MM.1S (cell line): ENCODE measurements at places on chromosomes 3 and 15.

GRCh38 chr3:21729331-21729730 is 21.7 kb downstream of the ZNF385D start:
- DNase-seq = no peak

GRCh38 chr3:110296885-110297284 is 774.7 kb upstream of the NECTIN3 start:
- DNase-seq = no peak

DNA sequence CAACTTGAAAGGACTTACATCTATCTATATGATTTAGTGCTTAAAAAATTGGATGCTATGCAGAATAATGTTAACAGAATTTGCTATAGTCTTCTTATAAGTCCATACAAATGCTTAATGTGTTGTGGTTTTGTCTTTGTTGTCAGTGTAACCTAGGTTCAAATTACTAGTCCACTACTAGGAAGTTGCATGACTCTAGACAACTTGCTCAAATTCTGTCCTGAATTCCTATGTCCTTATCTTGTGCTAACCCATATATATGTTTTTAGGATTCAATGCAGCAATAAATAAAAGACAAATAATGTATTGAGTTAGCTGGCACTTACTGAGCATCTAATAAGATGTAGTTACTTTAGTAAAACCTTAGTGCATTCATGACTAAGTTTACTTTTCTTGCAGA is 276.5 kb upstream of the KCNMB2 start:
- DNase-seq = no peak

- no peak for DNase-seq
These were observed 25.7 kb upstream of the PTX3 start for GRCh38 chr3:157410945-157411344.

- DNase-seq = no peak
These were observed 5.6 kb downstream of the CHRNA3 start for GRCh38 chr15:78615151-78615589.

- no peak for DNase-seq
These were observed 328.4 kb upstream of the DPH6 start for GRCh38 chr15:35874260-35874905.

DNA sequence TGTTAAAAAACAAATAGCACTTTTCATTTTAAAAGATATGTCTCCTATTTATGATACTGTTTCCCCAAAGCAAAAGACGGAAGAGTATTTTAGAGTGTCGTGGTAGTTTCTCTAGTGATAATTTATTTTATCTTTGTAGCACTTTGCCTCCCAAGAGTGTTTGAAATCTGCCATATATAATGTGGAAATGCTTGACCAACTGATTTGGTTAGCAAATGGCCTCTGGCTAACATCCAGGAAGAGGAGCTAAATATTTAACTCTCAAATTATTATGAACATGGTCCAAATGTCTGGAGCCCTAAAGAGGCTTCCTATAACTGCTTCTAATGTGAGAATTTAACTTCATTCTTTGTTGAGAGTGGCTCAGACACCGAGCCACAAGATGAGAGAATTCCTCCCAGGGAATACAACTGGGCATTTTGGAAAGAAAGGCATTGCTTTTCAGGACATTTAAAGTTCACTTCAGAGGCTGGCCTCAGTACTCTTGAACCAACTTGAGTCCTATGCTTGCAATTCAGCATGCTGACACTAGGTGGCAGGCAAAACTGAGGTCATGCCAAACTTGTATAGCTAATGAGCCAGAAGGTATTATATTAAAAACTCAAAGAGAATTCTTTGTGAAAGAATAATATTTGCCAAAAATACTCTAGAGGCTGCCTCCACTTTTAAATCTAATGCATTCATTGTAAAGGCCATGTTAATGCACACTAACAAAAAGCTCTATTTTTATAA is 104.5 kb downstream of the RARB start:
- DNase-seq = peak; percentile 33

DNA sequence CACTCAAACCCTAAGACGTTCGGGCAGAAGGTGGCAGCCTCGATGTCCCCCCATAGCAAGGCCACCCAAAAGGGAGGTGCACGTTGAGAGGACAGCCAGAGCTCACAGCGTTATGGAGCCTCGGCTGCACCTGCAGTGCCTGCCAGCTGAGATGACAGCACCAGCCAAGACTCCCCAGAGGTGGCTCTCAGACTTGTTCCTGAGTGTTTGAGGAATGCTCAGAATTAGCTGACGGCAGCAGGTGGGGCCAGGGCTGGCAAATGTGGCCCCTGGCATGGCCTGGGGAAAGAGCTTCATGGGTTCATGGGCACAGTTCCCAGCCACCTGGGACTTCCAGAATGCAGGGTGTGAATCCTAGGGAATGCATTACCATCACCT is 177.8 kb downstream of the KLF13 start:
- no peak for DNase-seq

- DNase-seq = no peak
These were observed 38.1 kb upstream of the PTX3 start for GRCh38 chr3:157398598-157398997.

DNA sequence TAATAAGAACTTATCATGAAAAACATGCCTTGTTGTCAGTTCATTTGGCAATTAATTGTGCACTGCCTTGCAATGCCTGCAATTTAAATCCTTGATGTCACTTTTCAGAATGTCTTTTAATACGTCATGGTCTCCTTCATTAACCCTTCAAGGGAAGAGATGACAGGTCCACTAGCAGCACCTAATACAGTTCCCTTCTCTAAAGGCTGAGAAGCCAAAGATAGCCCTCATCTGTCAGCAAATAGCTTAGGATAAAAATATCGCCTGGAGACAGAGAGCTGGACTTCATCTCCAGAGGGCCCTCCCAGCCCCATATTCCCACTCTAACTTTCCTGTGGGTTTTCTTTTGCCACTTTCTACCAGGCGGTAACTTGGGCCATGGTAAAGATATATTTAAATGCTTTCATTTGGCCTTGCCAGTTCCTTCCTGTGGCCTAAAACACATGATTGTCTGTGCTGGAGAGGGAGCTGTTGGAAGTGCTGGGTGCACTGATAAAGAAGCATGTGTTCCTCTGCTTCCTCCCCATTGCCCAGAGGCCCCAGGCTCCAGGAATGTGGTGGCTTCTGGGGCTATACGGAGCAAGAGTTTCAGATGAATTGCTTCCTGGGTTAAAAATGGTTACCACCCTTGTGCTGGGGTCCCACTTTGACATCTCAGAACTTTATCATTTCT is 76.3 kb upstream of the UMPS start:
- DNase-seq = no peak

GRCh38 chr15:37134699-37135131 is 34.4 kb upstream of the MEIS2 start:
- DNase-seq = peak; percentile 16

GRCh38 chr3:139443186-139443585 is 33.1 kb downstream of the RBP2 start:
- DNase-seq = no peak

- DNase-seq = peak; percentile 3
These were observed 247.4 kb upstream of the IL12A start for GRCh38 chr3:159741281-159741680.

DNA sequence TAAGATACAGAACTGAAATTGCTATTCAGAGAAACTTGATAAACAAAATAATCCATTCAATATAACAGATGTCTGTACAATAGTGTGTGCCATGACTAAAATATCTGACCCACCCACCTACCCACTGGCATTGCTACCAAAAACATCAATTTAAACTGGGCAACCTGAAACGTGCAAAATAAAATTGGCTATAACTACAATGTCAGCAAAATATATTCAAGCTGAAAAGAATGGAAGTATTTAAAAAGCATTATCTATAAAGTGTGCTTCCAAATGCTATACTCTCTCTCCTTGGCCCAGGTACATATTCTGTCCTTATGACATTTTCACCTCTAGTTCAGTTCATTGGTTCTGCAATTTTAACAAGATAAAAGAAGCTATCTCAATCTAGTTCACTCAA is 379.6 kb upstream of the ATP11B start:
- peak; percentile 42 for DNase-seq

GRCh38 chr15:67091980-67092677 is 26.7 kb downstream of the SMAD3 start:
- DNase-seq = no peak

- DNase-seq = no peak
These were observed at the start of gene ZNF502 for GRCh38 chr3:44712455-44713075. Gene ZNF502, plus strand, starts transcription at chr3:44712660. Its CDS starts 7,602 bp downstream, at chr3:44720262.

- peak; percentile 32 for DNase-seq
These were observed 44.6 kb downstream of the LDHAL6B start for GRCh38 chr15:59251001-59251845.

DNA sequence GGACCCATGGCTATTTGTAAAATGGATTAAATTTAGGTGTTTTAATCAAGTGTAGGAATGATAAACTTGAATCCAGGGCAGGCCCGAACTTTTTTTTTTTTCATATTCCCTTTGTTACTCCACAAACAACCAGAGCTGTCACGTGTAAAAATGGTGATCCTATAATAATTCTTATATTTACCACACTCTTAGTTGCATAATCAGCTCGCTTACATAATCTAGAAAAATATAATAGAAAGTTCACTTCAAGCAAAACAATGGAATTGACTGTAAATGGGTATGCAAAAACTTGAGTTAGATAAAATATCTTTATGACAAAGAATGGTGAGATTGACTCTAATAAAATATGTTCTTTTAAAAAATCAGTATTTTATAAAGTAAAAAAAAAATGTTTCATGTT is 2.1 kb upstream of the PAQR9 start:
- no peak for DNase-seq

DNA sequence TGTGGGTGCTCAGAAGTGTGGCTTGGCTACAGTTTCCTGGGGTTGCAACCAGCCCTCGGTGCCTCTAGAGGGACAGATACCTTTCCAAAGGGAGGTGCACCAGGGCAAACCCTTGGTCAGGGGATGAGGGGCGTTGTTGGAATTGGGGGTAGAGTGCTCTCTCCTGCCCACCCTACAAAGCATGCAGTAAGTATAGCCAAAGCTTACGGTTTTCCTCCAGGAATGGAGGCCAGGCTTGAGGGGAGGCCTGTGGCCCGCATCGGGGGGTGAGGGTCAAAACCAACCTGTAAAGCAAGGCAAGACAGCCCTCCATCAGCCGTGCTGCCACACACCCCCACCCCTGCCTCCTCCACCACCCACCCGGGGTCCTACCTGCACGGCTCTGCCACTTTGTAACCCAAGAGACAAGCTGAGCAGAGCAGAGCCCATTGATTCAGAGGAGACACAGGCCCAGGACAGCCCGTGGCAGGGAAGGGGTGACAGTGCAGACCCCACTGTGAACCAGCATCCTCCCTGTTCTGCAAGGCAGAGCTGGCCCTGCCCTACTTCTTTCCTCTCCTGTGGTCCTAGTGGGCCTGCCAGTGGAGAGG is 41.5 kb downstream of the TLE3 start:
- no peak for DNase-seq

GRCh38 chr3:49253512-49253911 is 23.5 kb downstream of the C3orf62 start:
- no peak for DNase-seq

DNA sequence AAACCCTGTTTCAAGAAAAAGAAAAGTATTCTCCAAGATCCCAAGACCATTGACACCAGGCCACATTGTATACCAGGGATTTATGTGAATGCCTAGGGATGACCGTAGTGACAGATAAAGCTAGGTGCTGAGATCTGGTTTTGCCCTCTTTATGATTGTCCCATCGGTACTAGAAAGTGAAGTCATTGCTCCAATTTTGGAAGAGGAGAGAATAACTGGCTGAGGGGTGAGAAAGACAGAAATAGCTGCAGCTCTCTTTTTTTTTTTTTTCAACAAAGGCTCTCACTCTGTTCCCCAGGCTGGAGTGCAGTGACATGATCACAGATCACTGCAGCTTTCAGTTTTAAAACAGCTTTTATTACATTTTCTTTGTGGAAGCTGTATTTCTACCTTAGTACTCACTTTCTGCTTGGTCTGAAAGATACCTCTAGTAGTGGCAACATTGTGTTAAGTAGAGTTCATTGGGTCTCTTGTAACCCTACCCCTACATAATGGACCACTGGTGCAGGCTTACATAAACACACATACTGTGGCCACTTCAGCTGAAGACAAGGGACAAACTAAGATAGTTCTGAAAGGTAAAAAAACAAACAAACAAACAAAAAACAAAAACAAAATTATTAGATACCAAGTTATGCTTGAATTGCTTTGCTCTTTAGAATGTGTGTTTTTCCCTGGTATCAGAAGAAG is 18.0 kb downstream of the ZSCAN29 start:
- DNase-seq = no peak

DNA sequence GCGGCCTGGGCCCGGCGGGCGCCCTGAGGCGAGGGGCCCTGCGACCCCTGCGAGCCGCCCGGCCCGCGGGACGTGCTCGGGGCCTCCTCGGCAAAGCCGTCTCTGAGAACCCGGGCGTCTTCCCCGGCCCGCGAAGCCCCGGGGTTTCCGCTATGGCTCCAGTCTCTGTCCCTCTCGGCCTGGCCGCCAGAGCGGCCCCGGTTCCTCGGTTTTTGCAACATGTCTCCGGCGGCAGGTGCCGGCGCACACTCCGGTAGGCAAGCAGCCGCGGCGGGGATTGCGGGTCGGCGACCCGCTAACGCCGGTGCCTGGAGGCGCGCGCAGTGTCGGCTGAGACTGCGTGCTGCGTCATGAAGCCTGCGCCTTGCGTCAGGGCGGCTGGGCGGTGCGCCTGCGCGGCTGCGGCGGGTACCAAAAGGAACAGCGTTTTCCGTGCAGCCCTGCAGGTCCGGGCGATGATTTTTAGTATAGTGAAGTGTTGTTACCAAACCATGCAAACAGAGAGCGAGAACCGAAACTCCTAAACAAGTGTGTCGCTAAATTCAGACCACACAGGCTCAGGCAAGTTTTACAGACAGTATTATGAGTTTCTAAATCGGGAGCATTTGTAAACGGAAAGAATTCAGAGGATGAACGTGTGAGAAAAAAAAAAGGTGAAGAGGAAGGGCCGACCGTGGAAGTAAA is at the start of gene NSMCE3:
Gene NSMCE3, minus strand, starts transcription at position 338 of the 684 bp plus-strand sequence. Its CDS starts 117 bp downstream, at position 221.
- peak; percentile 96 for DNase-seq

DNA sequence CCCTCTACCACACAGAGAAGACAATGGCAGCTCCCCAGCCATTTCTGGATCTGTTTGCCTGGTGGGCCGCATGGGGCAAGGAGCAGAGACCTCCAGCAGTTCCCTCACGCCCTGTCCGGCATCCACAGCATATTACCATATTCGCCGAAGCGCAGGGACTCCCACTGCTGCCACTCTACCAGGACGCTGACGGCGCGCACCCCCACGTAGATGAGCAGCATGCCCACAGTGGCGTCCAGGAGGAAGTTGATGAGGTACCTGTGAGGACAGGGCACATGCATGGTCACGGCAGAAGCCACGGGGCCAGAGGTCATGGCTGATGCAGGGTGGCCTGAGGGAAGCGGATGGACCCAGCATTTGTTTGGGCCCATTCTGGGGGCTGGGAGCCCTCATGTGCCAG is 14.8 kb upstream of the MUSTN1 start:
- DNase-seq = no peak

GRCh38 chr3:28575746-28576613 is 227.4 kb upstream of the AZI2 start:
- no peak for DNase-seq

DNA sequence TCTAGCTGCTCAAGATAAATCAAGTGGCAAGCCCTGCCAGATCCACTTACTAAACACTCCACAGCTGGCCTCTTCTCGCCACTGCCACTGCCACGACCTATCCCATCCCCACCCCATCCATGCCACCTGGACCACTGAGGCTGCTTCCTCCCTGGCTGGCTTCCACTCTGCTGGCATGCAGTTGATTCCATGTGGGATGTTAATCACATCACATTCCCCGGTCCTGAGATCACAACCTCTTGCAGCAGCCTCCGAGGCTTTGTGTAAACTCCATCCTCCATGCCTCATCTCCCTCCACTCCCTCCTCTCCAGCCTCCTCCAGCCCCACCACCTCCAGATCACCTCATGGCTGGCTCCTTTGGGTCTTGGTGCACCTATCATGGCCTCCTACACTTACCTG is 7.7 kb downstream of the NCKIPSD start:
- DNase-seq = no peak
